H9 (cell line): ENCODE measurements at places on chromosomes 2 and 18. TPM values are rescaled to one million over a fixed set of nuclear protein-coding genes. Genes with fewer than 3 reads are reported as not detected.

C2orf72 gene
- 0.77 and 1.0 TPM in 2 replicates for total RNA-seq

MERTK gene
- 4.2 and 4.8 TPM in 2 replicates for total RNA-seq

DNA sequence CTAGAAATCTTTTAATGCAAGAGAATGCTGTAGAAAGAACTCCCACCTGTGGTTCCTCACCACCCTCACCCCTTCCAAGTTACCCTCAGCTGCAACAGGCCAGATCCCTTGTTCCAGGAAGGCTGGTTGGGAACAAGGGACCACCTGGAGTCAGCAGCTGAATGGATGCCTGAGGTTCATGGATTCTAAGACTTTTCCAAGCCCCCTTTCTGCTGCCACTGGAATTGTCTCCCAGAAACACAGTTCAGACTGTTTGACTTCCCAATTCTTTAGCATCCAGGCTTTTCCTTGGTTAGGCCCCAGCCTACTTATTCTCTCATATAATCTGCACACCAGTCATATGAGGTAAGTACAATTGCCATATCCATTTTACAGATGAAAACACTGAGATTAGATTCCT, 8.0 kb upstream of the ADCY3 start:
- DNase-seq, result no peak
- H3K27ac ChIP-seq, result no peak overlapping the region
- no peak overlapping the region for H3K4me3 ChIP-seq
- no peaks in the 10 kb centered on the region for H3K36me3 ChIP-seq
- no peaks in the 10 kb centered on the region for H3K27me3 ChIP-seq

- H3K27me3 ChIP-seq, result no peaks in the 10 kb centered on the region
- no peak overlapping the region for H3K4me3 ChIP-seq
- no peak for DNase-seq
- no peaks in the 10 kb centered on the region for H3K4me1 ChIP-seq
- H3K27ac ChIP-seq, result no peak overlapping the region
These were observed 95.4 kb upstream of the CCDC85A start for GRCh38 chr2:56088411-56088810.

- DNase-seq, result no peak
- no peak overlapping the region for H3K27ac ChIP-seq
- H3K36me3 ChIP-seq, result peaks cover 12% of the 10 kb centered on the region
These were observed 92.6 kb downstream of the ACTR2 start for GRCh38 chr2:65320042-65320725.

GRCh38 chr2:2251255-2251654, 79.8 kb downstream of the MYT1L start:
- H3K4me3 ChIP-seq, result no peak overlapping the region
- no peaks in the 10 kb centered on the region for H3K27me3 ChIP-seq
- H3K4me1 ChIP-seq, result no peaks in the 10 kb centered on the region; the same call in 1 of the 2 replicates
- H3K36me3 ChIP-seq, result peaks cover 12% of the 10 kb centered on the region
- DNase-seq, result no peak
- H3K27ac ChIP-seq, result no peak overlapping the region
